ENCODE measurements at places on chromosomes 1 and 21.

DNA sequence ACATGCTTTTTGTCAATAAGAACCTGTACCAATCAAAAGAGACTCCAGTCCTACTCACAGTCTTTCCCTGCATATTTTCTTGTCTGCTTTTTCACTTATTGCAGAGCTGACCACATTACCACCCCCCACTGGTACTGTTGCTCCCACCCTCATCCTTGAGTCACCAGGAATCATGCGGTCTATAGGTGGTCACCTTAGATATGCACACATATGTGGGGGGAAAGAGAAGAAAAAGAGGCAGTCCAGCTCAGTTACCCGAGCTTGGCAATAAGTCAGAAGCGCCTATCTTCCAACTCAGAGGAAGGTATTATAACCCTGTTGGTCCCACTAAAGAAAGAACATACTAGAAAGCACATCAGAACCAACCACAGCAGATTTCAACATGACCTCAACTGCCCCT lies 119.2 kb downstream of the SMYD2 start:
- no peaks in the 10 kb centered on the region for H3K27me3 ChIP-seq
- DNase-seq = no peak
- no peaks in the 10 kb centered on the region for H3K36me3 ChIP-seq
- H3K4me3 ChIP-seq = no peak overlapping the region
- peaks cover 7% of the 10 kb centered on the region for H3K4me1 ChIP-seq

GRCh38 chr1:205756552-205756951 lies 6.6 kb upstream of the NUCKS1 start:
- H3K4me3 ChIP-seq = no peak overlapping the region
- H3K36me3 ChIP-seq = no peaks in the 10 kb centered on the region
- H3K27me3 ChIP-seq = no peaks in the 10 kb centered on the region

- H3K4me3 ChIP-seq = no peak overlapping the region
- DNase-seq = no peak
- no peaks in the 10 kb centered on the region for H3K27me3 ChIP-seq
- no peaks in the 10 kb centered on the region for H3K36me3 ChIP-seq
- no peaks in the 10 kb centered on the region for H3K4me1 ChIP-seq
Measured at GRCh38 chr1:186271032-186271431, 104.0 kb downstream of the TPR start.

- no peak for DNase-seq
- H3K4me1 ChIP-seq = no peaks in the 10 kb centered on the region
- H3K36me3 ChIP-seq = no peaks in the 10 kb centered on the region
- H3K27me3 ChIP-seq = no peaks in the 10 kb centered on the region
- no peak overlapping the region for H3K27ac ChIP-seq
- no peak overlapping the region for H3K4me3 ChIP-seq
Measured at GRCh38 chr21:34825101-34825500, 156.3 kb downstream of the CLIC6 start.

- no peaks in the 10 kb centered on the region for H3K27me3 ChIP-seq
- no peak overlapping the region for H3K4me3 ChIP-seq
Measured at GRCh38 chr1:121538943-121539575, 354.3 kb downstream of the SRGAP2C start.

- no peaks in the 10 kb centered on the region for H3K27me3 ChIP-seq
- peak within 1 kb of the TSS; percentile 83 for H3K4me3 ChIP-seq
- peaks cover 3% of the 10 kb centered on the region for H3K4me1 ChIP-seq
- H3K36me3 ChIP-seq = no peaks in the 10 kb centered on the region
- peak within 1 kb of the TSS; percentile 91 for H3K27ac ChIP-seq
Measured at GRCh38 chr21:17512253-17513213, at the start of gene CXADR. CXADR (plus strand) TSS chr21:17513043; CDS start chr21:17513130, 87 bp downstream.

- no peaks in the 10 kb centered on the region for H3K27me3 ChIP-seq
- H3K4me3 ChIP-seq = no peak overlapping the region
- no peak for DNase-seq
- H3K36me3 ChIP-seq = no peaks in the 10 kb centered on the region
- H3K4me1 ChIP-seq = peaks cover 3% of the 10 kb centered on the region
- H3K27ac ChIP-seq = no peak overlapping the region
Measured at GRCh38 chr21:33238565-33239255, 9.0 kb downstream of the IFNAR2 start.

GRCh38 chr1:52234708-52235107 lies 92.8 kb downstream of the ZFYVE9 start:
- no peak for DNase-seq
- no peak overlapping the region for H3K4me3 ChIP-seq
- H3K4me1 ChIP-seq = peaks cover 12% of the 10 kb centered on the region
- H3K27me3 ChIP-seq = no peaks in the 10 kb centered on the region

DNA sequence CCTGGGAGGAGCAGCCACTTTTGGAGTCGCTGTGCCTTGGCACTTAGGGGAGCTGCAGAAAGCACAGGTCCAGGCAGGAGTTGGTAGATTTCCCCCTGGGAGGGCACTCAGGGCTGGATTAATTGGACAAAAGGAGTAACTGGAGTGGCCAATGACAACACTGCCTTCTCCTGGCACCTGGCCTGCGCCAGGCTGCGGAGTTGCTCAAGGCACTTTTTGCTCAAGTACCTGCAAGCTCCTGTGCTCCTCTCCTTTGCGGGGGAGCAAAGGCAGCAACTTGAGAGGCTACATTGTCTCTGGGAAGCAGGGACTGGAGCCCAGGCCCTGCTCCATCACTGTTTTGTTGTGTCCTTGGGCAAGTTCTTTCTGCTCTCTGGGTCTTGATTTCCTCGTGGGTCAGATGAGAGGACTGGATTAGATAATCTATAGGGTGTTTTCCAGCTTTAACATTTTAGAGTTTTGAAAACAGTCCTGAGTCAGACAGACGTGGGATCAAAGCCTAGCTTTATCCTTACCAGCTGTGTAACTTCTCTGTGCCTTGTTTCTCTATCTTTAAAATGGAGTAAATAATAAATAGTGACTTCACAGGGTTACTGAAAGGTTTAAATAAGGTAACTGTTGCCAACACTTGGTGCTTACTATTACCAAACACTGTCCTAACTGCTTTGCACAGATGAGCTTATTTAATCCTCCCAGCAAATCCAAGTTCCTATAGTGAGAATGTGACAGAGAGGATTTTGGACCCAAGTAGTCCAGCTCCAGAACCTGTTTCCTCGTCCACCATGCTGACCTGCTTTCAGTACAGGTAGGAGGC lies 18.0 kb upstream of the GRHL3 start:
- H3K4me1 ChIP-seq = no peaks in the 10 kb centered on the region
- no peaks in the 10 kb centered on the region for H3K27me3 ChIP-seq
- H3K4me3 ChIP-seq = no peak overlapping the region
- no peak overlapping the region for H3K27ac ChIP-seq

GRCh38 chr1:62561306-62561705 lies 36.0 kb upstream of the ANGPTL3 start:
- no peak overlapping the region for H3K27ac ChIP-seq
- no peak for DNase-seq
- no peak overlapping the region for H3K4me3 ChIP-seq
- H3K27me3 ChIP-seq = no peaks in the 10 kb centered on the region
- no peaks in the 10 kb centered on the region for H3K36me3 ChIP-seq

GRCh38 chr1:159929155-159930051 lies 4.1 kb upstream of the TAGLN2 start:
- H3K27ac ChIP-seq = no peak overlapping the region
- no peaks in the 10 kb centered on the region for H3K27me3 ChIP-seq

- H3K27ac ChIP-seq = no peak overlapping the region
- H3K36me3 ChIP-seq = no peaks in the 10 kb centered on the region
- DNase-seq = no peak
- H3K27me3 ChIP-seq = no peaks in the 10 kb centered on the region
Measured at GRCh38 chr1:62024690-62025089, 170.0 kb upstream of the L1TD1 start.

DNA sequence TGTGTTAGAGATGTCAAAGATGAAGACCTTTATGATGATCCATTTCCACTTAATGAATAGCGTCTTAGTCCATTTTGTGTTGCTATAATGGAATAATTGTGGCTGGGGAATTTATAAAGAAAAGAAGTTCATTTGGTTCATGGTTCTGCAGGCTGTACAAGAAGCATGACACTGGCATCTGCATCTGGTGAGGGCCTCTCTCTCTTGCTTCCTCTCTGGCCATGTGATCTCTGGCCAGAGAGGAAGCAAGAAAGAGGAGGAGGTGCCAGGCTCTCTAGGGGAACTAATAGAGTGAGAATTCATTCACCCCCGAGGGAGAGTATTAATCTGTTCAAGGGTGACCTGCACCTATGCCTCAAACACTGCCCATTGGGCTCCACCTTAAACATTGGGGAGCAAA lies 242.8 kb downstream of the DISC1 start:
- no peak for DNase-seq
- no peaks in the 10 kb centered on the region for H3K4me1 ChIP-seq
- H3K27me3 ChIP-seq = no peaks in the 10 kb centered on the region

DNA sequence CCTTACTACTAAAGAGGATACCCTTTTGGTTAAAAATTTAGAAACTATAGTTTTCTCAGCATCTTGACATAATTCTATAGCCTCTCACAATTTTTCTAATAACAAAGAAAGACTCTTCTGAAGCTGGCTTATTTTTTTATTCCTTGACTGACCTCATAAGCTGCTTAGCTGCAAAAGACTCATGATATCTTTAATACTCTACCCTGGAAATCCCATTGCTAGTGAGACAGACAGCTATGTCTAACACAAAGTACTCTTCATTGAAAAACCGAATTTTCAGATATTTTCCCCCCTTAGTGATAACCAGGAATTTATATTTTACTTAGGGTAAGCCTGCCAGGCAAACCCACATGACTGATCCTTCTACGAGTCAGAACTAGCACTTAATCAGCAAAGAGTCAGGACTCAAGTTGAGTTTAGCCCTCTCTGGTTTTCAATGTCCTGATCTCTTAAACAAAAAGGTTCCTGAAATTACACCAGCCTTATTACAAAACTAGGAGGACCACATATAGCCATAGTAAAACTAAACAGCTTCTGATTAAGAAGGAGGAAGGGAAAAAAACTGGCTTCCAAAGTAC lies 56.9 kb downstream of the ENAH start:
- H3K27ac ChIP-seq = no peak overlapping the region
- H3K4me3 ChIP-seq = no peak overlapping the region
- no peak for DNase-seq
- H3K4me1 ChIP-seq = no peaks in the 10 kb centered on the region

DNA sequence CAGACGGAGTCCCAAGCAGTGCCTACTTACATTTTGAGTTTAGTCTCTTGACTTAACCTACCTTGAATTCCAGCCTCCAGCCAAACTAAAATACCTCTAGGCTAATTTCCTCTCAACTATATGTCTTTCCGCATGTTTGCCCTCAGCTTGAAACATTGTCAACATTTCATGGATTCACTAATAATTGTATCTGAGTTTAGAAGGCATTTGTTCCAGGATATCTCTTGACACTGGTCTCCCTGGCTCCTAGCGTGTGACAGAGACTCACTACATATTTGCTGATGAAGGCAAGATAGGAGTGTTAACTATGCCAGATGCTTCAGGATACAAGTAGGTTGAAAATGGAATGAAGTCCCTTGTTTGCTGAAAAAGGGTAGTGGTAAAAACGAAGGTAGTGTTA lies 136.1 kb downstream of the GREM2 start:
- DNase-seq = no peak
- no peak overlapping the region for H3K4me3 ChIP-seq
- peaks cover 2% of the 10 kb centered on the region for H3K4me1 ChIP-seq
- H3K36me3 ChIP-seq = no peaks in the 10 kb centered on the region
- no peaks in the 10 kb centered on the region for H3K27me3 ChIP-seq

GRCh38 chr1:24619376-24619775 lies 23.7 kb upstream of the SRRM1 start:
- no peaks in the 10 kb centered on the region for H3K36me3 ChIP-seq
- H3K27ac ChIP-seq = no peak overlapping the region
- H3K27me3 ChIP-seq = no peaks in the 10 kb centered on the region
- no peak overlapping the region for H3K4me3 ChIP-seq
- H3K4me1 ChIP-seq = no peaks in the 10 kb centered on the region

DNA sequence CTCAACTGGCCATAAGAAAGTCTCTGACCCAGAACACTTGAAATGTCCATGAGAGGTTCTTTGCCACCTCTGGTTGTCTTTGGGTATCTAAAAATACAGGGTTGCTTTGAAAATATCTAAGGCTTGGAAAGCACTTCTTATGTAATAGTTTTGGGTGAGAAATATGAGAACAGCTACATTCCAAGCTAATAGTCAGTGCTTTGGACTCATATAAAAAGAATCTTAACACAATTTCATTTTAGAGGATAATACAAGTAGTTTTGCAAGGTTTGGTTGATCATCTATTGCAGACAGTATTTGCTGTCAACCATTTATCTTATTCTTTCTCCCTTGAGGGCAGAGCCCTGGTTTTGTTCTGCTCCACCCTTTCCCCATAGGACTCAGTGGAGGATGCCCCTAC lies 207.5 kb downstream of the KCNK2 start:
- no peaks in the 10 kb centered on the region for H3K36me3 ChIP-seq
- no peaks in the 10 kb centered on the region for H3K4me1 ChIP-seq
- H3K27me3 ChIP-seq = no peaks in the 10 kb centered on the region
- no peak overlapping the region for H3K27ac ChIP-seq

- H3K27me3 ChIP-seq = no peaks in the 10 kb centered on the region
- H3K4me1 ChIP-seq = no peaks in the 10 kb centered on the region
- no peak for DNase-seq
- no peak overlapping the region for H3K27ac ChIP-seq
- H3K4me3 ChIP-seq = no peak overlapping the region
Measured at GRCh38 chr21:45022736-45023135, 51.6 kb upstream of the ADARB1 start.

GRCh38 chr1:176480750-176481149 lies 17.8 kb downstream of the PAPPA2 start:
- H3K36me3 ChIP-seq = no peaks in the 10 kb centered on the region
- no peak overlapping the region for H3K27ac ChIP-seq
- no peak for DNase-seq
- no peak overlapping the region for H3K4me3 ChIP-seq
- no peaks in the 10 kb centered on the region for H3K4me1 ChIP-seq

DNA sequence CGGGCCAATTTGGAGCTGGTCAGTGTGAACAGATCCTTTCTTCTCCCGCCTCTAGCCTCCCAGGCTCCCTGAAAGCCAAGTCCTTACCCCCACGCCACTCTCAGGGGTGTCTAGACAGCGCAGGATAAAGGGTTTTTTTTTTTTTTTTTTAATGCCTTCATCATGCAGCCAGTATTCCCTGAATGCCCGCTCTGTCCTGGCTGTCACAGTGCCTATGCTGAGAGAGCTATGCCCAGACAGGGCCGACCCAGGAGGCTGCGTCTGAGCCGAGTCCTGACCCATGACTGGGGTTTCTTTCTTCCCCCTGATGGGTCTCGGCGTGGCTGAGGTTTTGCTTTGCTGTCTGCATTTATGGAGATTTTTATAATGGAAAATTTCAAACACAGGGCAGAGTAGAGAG lies 18.3 kb downstream of the SPSB1 start:
- no peak for DNase-seq
- no peaks in the 10 kb centered on the region for H3K27me3 ChIP-seq
- H3K27ac ChIP-seq = peak overlapping the region; percentile 24
- H3K4me1 ChIP-seq = peaks cover 5% of the 10 kb centered on the region

GRCh38 chr1:154546264-154547063 lies 12.0 kb downstream of the UBE2Q1 start:
- H3K4me1 ChIP-seq = no peaks in the 10 kb centered on the region
- H3K27me3 ChIP-seq = no peaks in the 10 kb centered on the region
- H3K36me3 ChIP-seq = peaks cover 15% of the 10 kb centered on the region

DNA sequence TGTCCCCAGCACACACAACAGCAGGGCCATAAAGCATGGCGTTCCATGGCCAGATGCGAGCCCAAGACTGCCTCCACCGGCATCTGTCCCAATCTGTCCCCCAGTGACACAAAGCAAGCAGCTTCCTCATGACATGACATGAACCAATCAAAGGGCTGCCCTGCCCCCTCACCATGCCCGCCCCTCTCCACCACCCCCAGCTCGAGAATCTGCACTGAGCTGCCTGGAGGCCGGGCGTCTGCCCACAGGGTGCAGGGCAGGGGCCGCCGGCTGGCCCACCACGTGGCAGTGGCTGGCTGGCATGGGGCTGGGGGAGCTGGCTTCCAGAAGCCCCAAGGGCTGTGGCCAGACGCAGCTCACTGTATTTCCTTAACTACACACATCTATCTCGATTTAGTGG lies 27.8 kb downstream of the WNT9A start:
- no peak overlapping the region for H3K27ac ChIP-seq
- no peaks in the 10 kb centered on the region for H3K36me3 ChIP-seq
- no peak overlapping the region for H3K4me3 ChIP-seq
